GF-D8 (cell line): ENCODE measurements at places on chromosomes 5 and 9.

GRCh38 chr9:124313940-124314339, 56.2 kb downstream of the NEK6 start:
- DNase-seq: no peak

DNA sequence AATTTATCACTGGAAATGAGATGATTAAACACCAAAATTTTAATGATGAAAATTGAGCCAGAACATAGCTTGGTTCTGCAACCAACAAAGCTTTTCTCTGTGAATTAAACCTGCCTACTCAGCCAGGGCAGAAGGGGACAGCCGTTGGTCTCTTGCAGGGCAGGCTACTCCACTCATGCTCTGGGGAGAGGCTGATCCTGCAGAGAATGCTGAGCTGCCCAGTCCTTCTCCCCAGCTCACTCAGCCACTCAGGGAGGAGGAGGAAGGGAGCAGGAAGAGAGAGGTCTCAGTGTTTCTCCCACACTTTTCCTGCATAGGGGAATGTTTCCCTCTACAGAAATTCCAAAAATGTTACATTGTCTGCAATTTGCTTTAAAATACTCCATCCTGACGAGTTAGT, 40.4 kb upstream of the HMHB1 start:
- DNase-seq: no peak

- no peak for DNase-seq
Measured at GRCh38 chr5:180179442-180180420, 29.3 kb downstream of the RASGEF1C start.

DNA sequence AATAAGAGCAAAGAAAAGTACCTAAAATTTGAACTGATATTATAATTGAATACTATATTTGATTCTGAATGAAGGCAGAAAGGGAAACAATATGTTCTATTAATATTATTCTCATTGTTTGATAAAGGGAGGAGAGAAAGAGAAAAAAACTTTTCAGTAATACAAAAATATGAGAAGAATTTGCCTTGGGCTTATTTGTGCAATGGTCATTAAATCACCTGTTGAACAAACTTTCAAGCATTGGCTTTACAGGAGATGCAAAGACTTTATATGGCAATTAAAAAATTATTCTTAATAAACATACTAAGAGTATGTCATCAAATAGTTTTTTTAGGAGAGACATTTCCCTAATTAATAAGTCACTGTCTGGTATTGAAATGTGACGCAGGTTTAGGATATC, 85.0 kb downstream of the CSNK1G3 start:
- no peak for DNase-seq

DNA sequence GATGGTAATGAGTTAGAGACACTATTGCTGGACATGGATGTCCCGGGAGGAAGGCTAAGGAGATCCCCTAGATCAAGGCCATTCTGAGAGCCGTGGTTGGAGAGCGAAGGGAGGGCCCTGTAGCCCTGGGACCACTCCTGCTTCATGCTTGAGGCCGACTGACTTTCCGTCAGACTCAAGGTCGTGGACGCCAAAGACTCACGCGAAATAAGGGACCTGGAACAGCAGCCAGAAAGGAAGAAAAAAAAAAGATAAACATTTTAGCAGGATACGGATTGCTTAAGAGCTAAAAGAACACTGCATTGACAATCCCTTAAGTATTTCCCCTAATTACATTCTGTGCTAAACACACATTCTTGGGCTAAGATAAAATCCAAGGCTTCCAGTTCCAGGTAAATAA, 181.2 kb downstream of the GLIS3 start:
- no peak for DNase-seq

DNA sequence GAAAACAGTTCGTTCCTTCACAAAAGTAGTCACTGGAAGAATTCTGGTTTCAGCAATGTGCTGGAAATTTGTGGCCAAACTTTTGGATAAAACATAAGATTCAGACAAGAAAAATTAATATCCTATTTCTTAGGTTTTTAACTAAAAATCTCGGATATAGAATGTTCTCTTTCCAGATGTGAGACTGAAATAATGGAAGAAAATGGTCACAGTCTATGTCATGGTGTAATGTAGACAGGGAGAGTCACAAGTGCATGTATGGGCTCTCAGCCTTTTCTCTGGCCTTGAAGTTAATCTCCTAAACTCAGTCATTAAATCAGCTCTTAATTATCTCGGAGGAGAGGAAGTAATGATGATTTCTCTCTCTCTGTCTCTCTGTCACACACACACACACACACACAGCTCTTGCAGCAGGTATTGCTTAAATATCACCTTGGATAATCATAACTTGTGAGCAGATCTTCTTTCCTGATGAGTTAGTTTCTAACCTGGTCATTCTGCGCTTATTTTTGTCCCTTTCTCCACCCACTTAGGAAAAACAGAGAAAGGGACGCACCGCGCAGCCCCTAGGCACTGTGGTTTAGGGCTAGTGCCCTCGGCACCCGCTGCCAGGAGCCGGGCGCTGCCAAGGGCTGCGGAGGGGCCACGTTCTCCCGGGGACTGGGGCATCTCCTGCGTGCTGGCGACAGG, 672 bp upstream of the ITGA2 start:
- DNase-seq: no peak

DNA sequence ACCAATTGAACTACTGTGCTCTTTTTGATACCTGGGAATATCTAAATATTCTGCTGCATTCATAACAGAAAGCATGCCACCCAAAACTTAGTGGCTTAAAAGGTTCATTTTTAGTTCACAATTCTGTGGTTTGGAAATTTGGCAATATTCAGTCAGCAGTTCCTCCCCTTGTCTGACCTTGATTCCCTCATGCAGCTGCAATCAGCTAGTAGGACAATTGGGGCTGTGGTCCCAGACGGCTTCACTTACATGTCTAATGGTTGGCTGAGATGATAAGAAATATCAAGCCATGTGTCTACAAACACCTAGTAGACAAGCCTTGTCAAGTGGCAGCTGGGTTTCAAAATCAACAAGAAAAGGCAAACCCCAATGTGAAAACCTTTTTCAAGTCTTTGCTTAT, 51.3 kb downstream of the ANXA1 start:
- no peak for DNase-seq

DNA sequence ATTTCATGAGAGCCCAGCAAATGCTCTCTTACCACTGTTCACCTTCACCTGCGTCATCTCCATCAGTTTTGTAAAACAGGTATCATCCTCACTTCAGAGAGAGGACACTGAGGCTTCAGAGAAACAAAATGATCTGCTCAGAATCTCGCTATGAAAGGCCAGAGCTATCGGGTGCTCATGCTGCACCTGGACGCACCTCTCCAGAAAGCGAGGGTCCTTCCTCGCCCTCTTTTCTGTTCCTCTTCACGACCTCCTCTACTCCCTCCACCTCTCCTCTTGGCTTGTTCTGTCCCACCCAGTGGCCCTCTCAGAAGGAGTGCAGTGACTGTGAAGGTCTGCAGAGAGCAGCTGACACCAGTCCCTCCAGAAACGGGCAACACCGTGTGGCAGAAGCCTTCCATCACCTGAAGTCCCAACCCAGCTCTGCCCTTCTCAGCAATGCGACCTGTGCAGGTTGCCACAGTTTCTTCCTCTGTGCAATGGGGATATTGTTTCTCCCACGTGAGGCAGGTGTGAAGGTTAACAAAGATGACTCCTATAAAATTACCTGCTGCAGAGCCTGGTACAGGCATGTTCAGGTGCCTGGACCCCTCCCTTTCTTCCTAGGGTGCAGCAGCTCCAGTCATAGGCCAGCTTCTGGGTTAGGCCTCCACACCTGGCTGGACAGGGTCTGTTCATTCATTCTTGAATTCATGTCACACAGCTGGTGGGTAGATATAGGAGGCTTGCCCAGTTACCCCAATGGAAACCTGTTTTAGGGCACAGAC, 45.3 kb upstream of the ANGPTL2 start:
- no peak for DNase-seq

DNA sequence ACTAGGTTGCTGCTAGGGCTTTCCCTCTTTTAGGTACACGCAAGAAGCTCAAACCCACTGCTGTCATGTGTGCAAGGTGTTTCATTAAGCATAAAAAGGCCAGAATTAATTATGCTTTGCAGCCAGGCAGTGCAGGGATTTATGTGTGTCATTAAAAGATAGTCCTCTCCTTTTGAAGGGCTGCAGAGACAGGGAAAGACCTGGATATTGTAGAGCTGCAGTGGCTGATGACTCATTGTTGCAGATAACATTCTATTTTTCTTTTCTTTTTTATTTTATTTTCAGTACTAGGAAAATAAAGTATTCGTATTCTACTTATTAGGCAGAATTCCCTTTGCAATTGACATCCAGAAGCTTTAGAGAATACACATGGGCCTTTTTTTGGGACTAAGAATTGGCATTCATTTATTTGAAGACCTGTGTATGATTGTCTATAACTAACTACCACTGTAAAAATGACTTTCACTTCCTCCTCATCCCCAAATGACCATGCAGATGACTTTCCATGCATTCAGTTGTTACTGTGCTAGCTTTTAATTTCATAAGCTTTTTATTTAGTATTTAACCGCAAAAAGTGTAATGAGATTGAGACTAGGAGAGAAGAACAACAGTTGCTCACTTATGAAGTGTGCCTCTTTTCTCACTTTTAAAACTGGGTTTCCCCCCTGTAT, 113.0 kb downstream of the PAM start:
- DNase-seq: no peak

- no peak for DNase-seq
Measured at GRCh38 chr9:132894346-132894745, 15.6 kb downstream of the SPACA9 start.

DNA sequence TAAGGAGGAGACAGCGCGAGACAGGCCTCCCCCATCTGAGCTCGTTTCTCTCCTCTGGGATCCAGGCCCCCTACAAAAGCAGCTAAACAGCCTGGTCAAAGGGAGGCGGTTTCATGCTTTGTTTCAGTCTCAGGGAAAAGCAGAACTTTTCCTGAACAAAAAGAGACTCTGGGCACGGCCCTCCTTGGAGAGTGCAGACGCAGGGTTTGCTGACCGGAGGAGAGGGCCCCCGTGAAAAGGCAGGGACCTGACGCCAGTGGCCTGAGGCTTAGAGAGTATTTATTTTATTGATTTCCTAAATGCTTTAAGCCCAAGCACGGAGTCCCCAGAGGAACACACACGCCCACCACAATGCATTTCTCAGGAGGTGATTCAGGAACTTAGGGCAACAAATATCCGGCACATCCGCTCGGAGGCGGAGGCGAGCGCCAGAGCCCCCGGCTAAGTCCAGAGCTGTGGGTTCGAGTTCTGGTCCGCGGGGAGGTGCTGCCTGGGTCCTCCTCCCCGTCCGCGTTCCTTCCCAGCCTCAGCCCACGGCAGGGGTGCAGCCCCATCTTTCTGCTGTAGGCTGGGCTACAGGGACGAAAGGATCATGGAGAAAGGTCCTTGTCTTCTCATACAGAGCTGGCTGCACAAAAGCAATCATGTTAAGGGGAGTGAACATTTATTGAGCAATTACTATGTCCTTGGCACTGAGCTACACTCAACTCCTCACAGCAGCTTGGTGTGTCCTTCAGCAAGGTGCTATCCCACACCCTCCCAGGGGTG, 40.0 kb downstream of the PTGES start:
- DNase-seq: no peak

DNA sequence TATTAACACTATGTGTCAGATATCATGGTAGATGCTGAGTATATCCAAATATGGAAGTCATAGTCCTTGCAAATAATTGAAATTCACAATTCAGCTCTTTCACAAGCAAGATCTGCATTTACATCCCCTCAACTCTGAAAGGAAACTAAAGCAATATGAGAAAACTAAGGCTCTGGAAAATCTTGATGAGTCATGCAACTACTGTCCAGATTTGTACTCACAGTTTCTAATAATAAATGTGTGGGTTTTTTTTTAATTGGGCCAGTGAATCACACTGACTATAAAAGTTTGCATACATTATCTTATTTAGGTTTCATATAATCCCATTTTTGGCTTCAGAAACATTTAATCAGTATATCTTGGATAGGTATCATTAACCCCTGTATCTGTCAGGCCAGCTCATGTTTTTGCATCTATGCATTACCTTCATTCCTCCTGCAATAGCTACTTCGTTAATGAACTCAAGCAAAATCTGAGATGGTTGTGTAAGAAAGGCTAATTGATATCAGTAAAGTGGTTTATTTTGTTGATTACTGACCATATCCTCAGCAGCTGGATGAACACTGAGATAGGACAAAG, 58.7 kb upstream of the PRR16 start:
- no peak for DNase-seq

- no peak for DNase-seq
Measured at GRCh38 chr5:54146916-54147315, 163.5 kb downstream of the ARL15 start.
